Type B pancreatic cell (in vitro differentiated cells): ENCODE measurements at places on chromosomes 5 and 9. TPM values are rescaled to one million over a fixed set of nuclear protein-coding genes. Genes with fewer than 3 reads are reported as not detected.

GRCh38 chr5:90301248-90301647, 108.3 kb downstream of the CETN3 start:
- H3K27ac ChIP-seq: no peak overlapping the region
- no peak for DNase-seq
- H3K36me3 ChIP-seq: no peaks in the 10 kb centered on the region

DNA sequence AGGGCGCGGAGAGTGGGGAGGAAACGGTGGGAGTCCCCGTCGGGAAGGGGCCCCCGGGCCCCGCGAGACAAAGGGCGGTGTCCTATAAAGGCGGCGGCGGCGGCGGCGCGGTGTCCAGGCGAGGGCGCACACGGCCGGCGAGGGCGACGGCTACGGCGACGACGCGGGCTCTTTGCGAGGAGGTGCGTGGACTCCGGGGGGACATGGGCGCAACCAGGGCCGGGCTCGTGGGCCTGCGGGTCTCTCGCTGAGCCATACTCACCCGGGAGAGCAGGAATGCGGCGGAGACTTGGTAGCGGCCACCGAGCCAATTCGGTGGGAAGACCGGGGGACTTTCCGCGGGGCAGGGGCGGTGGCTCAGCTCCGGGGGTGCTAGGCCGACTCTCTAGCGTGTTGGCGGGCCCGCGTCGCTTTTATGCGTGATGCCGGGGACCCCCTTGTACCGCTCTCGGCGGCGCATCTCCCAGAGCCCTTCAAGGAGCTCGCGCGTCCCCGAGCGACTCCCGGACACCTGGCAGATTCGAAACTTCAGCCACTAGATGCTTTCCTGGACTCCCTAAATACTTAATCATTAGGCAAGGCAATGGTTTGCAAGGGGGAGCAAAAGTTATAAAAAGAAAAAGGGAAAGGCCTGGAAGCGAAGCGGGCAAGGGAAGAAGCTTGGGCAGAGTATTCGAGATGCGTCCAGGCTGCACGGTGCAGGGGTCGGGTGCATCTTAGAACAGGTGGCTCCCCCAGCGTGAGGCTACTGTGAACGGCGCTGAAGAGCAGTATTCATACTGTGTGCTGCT, 5.9 kb upstream of the TAL2 start:
- H3K4me3 ChIP-seq: peak overlapping the region; percentile 88
- H3K27ac ChIP-seq: no peak overlapping the region
- H3K27me3 ChIP-seq: peaks cover 42% of the 10 kb centered on the region

- peaks cover 31% of the 10 kb centered on the region for H3K4me1 ChIP-seq
- H3K27ac ChIP-seq: peak overlapping the region; percentile 81
- H3K4me3 ChIP-seq: peak overlapping the region; percentile 64
- H3K36me3 ChIP-seq: no peaks in the 10 kb centered on the region
Measured at GRCh38 chr5:138334867-138335447, 3.1 kb upstream of the FAM53C start.

DNA sequence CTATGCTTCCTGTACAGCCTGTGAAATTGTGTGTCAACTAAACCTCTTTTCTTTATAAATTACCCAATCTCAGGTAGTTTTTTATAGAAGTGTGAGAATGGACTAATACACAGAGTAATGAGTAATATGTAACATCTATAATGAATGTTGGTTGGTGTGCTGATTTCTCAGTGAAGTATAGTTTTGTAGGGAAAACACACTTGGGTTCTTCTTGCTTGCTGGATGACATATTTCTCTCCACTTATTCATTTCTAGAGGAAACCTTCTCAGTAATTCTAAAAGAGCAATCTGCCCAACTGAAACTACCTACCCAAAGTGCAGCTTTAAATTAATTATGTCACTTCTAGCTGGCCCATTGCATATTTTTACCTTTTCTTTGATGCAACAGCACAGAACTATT, 81.1 kb upstream of the RORB start:
- no peak overlapping the region for H3K27ac ChIP-seq
- H3K4me1 ChIP-seq: no peaks in the 10 kb centered on the region
- H3K27me3 ChIP-seq: no peaks in the 10 kb centered on the region
- no peak overlapping the region for H3K4me3 ChIP-seq
- H3K36me3 ChIP-seq: no peaks in the 10 kb centered on the region

Gene CDHR2
- total RNA-seq: 4.1 TPM in 2 replicates

Gene MUSK
- total RNA-seq: not detected in 2 replicates
